NCI-H2081 (cell line): ENCODE measurements at places on chromosomes 6 and 20.

- peak; percentile 96 for DNase-seq
Observed at GRCh38 chr20:63216041-63216848, at the start of gene YTHDF1. YTHDF1 (minus strand) TSS chr20:63216131; CDS start chr20:63215892, 239 bp downstream.

DNA sequence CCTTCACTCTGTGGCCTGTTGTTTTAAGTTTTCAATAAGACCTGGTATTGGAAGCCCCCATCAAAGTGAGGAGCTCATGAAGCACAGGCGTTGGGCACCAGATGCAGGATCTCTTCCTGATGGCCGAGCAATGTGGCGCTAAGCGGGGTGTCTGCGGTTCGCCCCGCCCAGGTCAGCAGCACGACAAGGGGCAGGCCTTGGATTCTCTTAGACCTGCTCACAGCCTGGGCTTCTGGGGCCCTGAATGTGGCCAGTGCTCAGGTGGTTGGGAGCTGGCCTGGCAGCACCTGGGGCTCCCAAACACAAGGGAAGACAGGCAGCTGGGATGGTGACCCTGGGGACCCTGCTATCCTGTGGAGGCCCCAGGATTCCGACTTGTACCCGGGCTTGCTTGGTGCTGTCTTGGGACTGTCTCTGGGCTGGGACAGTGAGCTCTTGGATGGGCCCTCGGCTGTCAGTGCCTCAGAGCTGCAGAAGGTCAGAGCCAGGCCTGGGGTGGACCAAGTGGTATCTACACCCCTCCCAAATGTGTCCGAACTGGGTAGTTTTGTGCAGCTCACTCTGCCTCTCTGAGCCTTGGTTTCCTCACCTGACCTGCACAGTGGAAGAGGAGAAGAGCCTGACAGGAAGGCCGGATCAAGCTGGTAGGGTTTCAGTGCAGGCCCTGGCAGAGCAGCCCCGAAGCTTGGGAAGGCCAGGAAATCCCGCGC lies 69.1 kb downstream of the PHACTR3 start:
- no peak for DNase-seq

DNA sequence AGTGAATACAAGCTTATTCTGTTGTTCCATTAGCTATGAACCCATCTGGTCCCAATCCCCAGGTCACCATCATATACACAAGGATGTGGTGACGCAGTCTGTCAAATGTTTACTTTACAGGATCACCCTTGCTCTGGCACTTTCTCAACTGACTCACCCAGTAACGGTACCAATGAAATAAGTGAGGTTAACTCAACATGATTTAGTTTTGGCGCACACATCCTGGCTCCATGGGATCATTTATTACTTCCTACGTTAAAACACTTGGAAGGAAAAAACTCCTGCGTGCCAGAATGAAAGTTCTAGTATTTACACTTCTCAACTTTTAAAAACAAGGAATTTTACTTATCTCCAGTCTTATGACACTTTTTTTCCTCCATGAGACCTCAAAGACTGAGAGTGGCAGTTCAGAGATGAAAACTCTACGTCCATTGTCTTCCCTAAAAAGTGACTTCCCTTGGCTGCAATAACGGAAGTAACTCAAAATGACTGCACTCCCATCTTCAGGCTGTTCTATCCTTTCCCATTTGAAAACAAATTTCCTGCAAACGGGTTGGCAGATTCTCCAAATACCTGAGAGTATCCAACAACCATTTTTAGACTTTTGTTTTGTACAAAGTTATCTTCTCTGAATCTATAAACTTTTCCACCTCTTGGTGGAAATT lies 15.9 kb downstream of the AGPAT4 start:
- no peak for DNase-seq

GRCh38 chr6:18022398-18023231 lies 35.2 kb upstream of the KIF13A start:
- DNase-seq = peak; percentile 36
